ENCODE measurements at places on chromosomes 12 and 14.

DNA sequence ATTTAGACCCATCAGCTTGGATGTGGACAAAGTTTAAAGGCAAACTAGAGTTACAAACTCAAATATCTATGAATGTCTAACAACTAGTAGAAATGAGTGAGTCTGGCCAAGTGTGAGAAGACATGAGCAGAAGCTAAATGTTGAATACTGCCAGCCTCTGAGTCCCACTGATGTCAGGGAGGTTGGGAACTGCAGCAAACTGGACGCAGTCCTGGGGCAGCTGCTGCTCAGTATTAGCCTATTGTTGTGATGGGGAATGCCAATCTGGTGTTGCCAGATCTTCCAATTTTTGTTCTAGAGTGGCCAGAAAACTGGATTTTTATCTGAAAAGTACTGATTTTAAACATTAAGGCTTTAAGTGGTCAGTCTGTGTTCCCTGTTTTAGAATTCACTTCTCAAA, 770.4 kb upstream of the STXBP6 start:
- DNase-seq, result no peak

DNA sequence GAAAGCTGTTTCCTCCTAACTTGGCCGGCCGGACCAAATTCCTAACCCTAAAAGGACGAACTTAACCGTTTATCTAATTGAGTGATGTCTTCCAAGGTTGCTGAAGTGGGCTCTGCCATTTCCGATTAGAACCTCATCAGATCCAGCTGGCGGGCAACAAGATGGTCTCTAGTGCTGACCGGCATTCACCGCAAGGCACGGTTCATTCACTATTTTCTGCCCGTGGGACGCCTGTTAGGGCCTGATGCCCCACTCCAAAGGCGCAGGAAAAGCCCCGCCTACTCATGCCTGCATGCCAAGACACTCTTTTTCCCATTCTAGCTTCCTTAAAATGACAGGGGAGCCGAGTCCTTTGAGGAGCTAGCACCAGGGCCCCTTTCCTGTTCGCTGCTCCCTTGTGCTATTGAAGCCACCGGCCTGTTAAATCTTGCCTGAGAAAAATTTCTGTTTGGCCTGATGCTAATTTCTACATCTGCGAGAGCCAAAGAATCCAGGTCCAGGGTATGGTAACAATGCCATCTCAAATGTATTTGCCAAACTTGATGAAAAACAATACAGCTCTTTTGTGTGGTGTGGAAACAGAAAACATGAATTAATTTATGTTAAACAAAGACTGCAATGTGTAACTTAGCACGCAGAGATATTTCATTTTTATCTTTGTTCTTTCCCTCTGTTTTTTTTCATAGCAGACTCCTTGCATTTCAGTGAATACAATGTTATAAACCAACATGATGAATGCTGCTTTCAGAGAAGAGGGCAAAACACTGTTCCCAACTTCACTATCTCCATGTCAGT, 1071.2 kb upstream of the USP15 start:
- DNase-seq, result no peak

- peak; percentile 15 for DNase-seq
Observed at GRCh38 chr12:123115409-123116121, 35.3 kb downstream of the PITPNM2 start.

DNA sequence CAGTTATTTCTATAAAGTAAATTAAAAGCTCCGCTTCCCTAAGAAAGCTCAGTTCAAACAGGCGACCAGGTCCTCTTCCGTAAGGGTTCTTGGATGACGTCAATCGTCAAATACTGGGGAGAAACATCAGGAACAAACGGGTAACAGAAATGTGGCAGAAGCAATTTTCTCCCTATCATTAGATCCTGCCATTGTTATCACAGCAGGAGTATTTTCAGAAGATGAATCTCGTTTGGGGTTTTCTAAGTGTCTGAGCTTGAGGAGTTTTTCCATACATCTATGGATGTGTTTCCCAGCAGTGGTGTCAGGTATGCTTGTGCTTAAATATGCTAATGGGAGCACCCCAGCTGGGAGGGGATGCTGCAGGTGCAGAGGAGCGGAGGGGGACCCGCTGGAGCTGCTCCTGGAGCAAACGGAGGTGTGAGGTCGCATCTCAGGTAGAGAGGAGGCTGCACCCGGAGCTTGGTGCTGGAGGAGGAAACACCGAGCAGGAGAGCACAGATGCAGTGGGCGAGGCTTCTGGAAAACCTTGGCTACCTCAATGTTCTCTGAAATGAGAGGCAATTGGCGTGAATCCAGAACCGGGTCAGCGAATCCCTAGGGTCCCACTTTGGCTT, 795.5 kb downstream of the AACS start:
- no peak for DNase-seq

DNA sequence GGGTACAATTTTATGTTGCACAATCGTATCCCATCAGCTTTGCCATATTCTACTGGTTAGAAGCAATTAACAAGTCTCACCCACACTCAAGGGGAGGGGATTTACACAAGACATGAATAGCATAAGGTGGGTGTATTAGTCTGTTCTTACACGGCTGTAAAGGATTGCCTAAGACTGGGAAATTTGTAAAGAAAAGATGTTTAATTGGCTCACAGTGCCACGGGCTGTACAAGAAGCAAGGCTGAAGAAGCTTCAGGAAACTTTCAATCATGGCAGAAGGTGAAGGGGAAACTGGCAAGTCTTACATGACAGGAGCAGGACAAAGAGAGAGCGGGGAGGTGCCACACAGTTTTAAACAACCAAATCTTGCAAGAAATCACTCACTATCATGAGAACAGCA, 231.8 kb upstream of the AMIGO2 start:
- DNase-seq, result peak; percentile 66

- DNase-seq, result no peak
Observed at GRCh38 chr14:76329951-76330350, 46.0 kb upstream of the ESRRB start.

DNA sequence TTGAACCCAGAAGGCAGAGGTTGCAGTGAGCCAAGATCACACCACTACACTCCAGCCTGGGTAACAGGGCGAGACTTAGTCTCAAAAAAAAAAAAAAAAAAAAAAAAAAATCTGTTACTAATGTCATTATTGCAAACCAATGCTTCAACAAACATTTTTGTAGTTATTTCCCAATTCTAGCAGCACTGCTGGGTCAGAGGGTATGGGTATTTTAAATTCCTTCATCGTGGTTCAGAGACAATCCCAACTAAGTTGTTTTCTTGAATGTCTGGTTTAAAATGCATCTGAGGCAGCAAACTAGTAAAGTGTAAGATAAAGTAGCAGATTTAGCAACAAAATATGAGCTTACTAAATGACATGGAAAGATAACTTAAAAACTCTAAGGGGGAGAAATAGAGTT, 65.6 kb downstream of the FERMT2 start:
- no peak for DNase-seq

DNA sequence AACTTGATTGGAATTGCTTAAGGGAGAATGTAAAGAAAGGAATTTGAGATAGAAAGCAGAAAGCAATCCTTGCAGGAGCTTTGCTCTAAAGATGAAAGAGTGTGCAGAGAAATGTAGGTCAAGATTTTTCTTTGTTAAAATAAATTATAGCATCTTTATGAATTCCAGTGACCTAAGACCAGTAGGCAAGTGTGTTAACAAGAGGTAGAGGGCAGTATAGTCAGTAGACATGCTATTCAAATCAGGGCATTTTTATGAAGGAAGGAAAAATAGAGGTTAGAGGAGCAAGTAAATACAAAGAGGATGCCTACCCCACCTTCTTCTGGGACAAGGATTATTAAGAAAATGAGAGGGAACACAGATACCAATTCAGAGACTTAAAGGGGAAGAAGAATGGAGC, 148.5 kb downstream of the PLCZ1 start:
- DNase-seq, result no peak

DNA sequence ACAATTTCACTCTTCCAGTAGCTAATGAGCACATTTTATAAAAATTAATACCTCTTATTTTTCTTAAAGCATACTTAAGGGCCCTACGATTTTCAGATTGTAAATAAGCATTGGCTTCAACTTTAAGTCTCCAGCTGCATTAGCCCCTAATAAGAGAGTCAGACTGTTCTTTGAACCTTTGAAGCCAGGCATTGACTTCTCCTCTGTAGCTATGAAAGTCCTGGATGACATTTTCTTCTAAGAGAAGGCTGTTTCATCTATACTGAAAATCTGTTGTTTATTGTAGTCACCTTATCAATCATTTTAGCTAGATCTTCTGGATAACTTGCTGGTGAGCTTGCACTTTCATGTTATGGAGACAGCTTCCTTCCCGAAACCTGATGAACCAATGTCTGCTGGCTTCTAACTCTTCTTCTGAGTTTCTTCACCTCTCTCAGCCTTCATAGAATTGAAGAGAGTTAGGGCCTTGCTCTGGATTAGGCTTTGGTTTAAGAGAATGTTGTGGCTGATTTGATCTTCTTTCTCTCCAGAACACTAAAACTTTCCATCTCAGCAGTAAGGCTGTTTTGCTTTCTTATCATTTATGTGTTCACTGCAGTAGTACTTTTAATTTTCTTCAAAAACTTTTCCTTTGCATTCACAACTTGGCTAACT, 377.1 kb upstream of the RGS6 start:
- peak; percentile 14 for DNase-seq

GRCh38 chr12:103766028-103766427, 75.0 kb downstream of the NT5DC3 start:
- DNase-seq, result no peak

- no peak for DNase-seq
Observed at GRCh38 chr12:123075646-123076171, 75.2 kb downstream of the PITPNM2 start.

DNA sequence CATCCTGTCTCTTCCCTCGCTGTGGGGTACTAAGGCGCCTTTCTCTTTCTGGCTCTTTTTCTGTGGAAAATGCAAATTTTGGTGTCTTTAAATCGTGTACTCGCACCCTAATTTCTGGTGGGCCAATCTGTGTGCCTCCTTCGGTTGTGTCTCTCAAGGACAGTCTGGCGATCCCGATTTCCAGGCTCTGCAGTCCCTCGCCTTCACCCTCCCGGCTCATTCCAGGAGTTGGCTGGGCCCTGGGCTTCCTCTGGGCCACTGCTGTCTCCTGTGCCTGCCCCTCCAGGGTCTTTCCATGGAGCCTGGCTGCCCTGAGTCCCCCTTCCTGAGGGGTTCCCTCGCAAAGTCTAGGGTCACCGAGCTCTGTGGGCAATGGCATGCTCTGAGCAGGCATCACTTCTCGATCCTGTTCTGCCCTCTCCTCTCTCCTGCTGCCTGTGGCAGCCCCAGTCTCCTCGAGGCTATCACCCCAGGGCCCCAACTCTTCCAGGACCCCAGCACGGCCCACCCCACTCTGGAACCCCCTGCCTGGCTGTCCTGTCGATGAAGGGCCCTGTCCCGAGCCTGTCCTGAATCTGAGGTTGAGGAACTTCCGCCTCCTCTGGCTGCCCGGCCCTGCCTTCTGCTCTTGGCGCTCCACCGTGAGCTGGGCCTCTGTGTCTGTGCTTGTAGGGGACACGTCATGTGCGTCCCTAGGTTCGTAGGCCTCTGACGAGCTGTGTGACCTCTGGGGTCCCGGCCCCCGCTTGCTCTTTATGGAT, 24.1 kb downstream of the AHNAK2 start:
- DNase-seq, result no peak

DNA sequence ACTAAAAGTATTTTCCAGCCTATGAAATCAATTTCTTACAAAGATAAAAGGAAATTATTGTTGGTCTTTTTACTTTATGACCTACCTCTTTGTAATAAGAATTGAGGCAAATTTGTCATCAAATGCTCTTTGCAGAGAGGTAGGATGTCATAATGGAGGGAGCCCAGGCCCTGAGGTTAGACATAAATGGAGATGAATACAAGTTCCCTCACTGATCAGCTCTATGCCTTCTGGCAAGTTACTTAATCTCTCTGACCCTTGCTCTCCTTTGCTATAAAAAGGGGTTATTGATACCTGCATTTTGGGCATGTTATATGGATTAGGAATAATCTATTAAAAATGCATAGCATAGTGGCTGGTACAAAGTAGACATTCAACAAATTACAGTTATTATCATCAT, 146.9 kb upstream of the KRR1 start:
- no peak for DNase-seq

GRCh38 chr14:67492538-67492937, 4.0 kb upstream of the TMEM229B start:
- no peak for DNase-seq

DNA sequence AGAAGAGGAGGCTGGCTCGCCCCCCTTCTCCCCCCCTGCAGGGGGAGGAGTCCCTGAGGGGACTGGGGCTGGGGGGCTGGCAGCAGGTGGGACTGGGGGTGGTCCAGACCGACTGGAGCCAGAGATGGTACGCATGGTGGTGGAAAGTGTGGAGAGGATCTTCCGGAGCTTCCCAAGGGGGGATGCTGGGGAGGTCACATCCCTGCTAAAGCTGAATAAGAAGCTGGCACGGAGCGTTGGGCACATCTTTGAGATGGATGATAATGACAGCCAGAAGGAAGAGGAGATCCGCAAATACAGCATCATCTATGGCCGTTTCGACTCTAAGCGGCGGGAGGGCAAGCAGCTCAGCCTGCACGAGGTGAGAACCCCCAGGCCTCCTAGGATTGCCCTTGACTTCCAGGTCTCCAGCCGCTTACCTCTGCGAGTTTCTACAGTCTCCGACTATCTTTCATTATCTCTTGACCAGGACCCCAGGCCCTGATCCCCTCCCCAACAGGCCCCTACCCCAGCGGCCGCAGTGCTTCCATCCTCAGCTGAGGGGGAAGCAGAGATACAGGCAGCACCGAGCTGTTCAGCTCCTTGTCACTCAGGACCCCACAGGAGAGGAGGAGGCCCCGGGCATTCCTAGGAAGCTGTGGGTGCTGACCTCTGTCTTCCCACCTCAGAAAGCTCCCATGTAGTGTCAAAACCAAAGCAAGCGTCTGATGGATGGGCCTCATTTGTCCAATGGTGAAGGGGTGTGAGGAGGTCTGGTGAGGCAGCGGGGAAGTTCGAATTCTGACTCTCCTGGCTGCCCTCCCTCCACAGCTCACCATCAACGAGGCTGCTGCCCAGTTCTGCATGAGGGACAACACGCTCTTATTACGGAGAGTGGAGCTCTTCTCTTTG, 3.0 kb downstream of the NAB2 start:
- DNase-seq, result no peak

GRCh38 chr14:23571701-23572523, 4.3 kb upstream of the AP1G2 start:
- DNase-seq, result no peak

DNA sequence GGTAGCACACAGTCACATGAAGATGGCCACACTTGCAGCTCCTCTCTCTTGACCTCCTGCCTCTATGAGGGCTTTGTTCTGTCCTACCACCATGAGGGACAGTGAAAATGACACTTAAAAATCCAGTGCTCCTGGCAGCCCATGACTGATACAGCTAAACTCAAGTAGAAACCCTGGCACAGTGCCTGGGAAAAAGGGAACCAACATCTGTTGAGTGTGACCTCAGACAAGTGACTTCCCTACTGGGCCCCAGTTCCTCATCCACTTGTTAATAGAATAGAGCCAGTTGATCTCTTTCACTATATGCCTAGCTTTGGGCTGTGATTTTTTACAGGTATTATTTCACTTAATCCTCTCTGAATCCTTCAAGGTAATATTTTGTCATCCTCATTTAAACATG, 4.8 kb downstream of the GUCY2C start:
- peak; percentile 95 for DNase-seq
